ENCODE measurements at places on chromosomes 2 and 18.

- DNase-seq: no peak
Observed at GRCh38 chr2:114346658-114347057, 95.8 kb upstream of the DPP10 start.

GRCh38 chr2:105845976-105846375 lies 101.3 kb downstream of the NCK2 start:
- no peak for DNase-seq

- no peak for DNase-seq
Observed at GRCh38 chr2:131046918-131047652, 46.2 kb downstream of the FAM168B start.

DNA sequence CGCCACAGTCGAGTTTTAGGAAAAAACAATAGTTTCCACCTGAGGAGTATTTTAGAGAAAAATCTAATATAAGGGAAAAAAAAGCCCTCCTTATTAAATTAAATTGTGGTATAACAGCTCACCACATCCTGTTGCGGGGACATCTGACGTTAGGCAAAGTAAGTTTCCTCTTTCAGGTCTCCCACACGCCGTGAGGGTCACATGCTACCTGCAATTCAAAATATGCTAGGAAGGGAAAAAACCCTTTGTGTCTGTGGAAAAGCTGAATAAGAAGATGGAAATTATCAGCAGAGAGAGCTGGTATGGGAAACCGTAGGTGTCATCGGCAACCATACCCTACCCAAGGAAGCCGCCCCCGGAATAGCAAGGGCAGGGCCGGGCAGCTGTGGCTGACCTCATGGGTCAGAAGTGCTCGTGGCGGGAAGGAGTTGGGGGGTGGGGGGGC lies 128.0 kb downstream of the NFATC1 start:
- no peak for DNase-seq

DNA sequence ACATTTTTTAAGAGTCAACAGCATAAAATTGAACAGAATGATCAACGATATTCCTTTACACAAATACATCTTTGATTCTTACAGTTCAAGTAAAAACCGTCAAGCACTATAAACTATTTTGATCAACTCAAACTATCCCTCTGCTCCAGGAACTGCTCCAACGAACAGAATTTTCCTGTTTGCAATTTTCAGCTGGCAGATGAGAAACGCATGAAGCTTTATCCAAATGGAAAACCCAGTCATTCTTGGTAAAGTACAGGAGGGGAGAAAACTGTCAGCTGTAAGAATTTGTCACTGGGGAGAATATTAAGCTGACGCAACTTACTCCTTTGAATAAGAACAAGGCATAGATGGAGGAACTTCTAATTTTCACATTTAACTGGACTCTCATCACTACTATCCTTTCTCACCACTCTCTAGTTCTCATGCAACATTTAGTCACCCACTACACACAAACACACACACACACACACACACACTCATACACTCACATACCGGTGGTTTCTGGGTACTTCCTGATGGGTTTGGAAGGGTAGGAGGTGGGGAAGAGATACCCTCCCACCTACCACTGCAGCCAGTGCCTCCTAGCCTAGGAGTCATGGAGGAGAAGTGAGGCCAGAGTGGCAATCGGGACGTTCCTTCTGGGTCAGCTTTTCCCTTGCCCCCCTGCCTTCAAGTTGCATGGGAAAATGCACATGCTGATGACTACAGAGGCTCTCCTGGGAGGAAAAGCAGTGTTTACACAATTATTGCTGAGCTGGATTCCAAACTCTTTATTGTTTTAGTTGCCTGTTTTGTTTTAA lies 54.0 kb upstream of the SPATS2L start:
- no peak for DNase-seq

Data from CD4-positive, alpha-beta T cell (primary cell).